Jurkat, Clone E6-1 (cell line): ENCODE measurements at places on chromosomes 7 and 10.
A peak's percentile ranks its signal among the peaks of the same experiment; 100 is the strongest.

DNA sequence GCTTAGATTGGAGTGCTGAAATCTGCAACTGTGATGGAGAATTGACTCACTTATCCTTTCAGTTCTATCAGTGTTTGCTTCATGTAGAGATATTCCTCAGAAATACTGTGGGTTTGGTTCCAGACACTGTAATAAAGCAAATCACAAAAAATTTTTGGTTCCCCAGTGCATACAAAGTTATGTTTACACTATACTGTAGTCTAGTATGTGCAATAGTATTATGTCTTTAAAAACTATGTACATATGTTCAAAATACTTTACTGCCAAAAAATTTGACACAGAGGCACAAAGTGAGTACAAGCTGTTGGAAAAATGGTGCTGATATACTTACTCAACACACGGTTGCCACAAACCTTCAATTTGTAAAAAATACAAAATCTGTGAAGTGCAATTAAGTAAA is 112.5 kb downstream of the EPC1 start:
- no peak for DNase-seq

- DNase-seq, result no peak
These were observed 40.7 kb downstream of the KMT2C start for GRCh38 chr7:152395112-152395511.

- no peak for DNase-seq
These were observed 37.0 kb upstream of the GOT1 start for GRCh38 chr10:99467236-99467999.

DNA sequence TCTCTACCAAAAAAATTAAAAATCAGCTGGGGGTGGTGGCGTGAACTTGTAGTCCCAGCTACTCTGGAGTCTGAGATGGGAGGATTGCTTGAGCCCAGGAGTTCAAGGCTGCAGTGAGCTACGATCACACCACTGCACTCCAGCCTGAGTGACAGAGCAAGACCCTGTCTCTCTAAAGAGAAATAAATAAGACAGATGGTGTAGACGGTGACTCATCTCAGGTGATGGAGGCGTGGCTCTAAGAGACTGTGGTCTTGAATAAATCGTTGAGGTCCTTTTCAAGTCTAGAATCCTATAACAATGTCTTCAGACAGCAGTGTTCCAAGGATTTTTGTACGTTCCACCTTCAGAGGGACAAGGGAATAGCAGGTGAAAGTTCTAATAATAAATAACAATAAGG is 53.8 kb upstream of the PFKFB3 start:
- no peak for DNase-seq

- no peak for DNase-seq
These were observed 125.3 kb downstream of the NEURL1 start for GRCh38 chr10:103618575-103619423.

DNA sequence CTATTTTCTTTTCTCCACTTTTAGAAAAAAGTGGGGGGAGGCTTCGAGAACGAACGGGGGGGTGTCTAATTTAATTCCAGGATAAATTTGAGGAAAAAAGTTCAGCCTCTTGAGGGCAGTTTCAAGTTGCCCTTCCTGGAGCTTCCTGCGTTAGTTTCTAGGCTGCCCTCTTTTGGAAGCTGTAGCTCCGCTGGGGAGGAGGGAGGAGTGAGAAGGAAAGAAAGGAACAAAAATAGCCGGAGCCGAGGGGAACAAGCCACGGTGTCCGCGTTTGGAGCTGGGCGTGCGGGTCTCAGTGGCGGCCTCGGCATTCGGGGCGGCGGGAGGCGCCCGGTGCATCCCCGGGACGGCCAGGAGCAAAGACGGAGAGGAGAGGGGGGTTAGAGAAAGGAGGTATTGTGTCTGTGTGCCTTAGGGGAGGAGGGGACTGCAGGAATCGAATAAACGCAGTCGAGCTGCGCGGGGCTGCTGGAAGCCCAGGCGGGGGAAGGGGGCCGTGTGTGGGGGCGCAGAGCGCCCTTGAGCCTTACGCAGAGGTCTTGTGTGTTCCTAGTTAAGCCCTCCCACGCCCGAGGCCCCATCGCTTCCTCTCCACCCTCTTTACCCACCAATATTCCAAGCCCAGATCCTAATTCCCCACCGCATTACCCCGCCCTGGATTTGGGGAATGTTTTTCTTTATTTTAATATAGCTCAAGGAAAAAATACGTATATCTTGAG is 2.0 kb upstream of the TNRC18 start:
- DNase-seq, result no peak

- no peak for DNase-seq
These were observed 58.8 kb downstream of the CDK14 start for GRCh38 chr7:90654718-90655427.

DNA sequence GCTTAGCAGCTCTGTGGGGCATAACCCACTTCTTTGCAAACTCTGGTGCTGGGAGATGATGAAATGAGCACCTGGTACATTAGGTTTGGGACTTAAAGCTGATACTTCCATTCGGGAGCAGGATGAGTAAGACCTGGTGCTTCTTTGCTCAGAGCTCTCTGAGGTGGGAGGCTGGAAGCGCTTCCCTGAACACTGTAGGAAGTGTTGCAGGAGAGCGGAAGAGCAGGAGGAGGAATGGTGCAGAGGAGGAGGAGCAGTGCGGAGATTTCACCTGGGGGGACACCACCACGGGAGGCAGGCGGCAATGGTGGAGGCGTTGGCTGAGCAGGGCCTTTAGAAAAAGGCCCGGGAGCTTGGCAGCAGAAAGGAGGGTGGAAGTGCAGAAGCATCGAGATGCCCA is 142.5 kb downstream of the MGMT start:
- no peak for DNase-seq

DNA sequence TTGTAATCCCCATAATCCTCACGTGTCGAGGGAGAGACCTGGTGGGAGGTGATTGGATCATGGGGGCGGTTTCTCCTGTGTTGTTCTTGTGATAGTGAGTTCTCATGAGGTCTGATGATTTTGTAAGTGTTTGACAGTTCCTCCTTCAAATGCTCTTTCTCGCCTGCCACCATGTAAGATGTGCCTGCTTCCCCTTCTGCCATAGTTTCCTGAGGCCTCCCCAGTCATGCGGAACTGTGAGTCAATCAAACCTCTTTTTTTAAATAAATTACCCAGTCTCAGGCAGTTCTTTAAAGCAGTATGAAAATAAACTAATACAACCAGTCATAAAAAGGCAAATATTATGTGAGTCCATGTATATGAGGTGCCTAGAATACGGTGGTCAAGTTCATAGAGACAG is 87.5 kb downstream of the FRMD4A start:
- DNase-seq, result no peak

DNA sequence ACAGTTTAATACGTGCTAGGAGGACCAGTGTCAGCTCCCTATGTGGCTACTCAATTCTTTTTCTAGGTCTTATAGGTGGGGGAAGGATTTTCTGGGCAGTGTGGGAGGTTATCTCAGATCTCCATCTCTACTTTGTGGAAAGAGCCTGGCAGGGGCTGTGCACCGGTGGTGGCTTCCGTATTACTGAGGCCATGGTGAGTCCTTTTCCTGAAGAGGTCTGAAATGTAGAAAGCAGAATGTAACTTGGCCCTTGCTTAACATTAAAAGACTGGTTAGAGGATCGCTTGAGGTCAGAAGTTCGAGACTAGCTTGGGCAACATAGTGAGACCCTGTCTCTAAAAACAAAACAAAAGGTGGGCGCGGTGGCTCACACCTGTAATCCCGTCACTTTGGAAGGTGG is 2.7 kb upstream of the TPST1 start:
- no peak for DNase-seq

GRCh38 chr10:16904639-16905061 is 87.4 kb upstream of the RSU1 start:
- DNase-seq, result peak; percentile 33

DNA sequence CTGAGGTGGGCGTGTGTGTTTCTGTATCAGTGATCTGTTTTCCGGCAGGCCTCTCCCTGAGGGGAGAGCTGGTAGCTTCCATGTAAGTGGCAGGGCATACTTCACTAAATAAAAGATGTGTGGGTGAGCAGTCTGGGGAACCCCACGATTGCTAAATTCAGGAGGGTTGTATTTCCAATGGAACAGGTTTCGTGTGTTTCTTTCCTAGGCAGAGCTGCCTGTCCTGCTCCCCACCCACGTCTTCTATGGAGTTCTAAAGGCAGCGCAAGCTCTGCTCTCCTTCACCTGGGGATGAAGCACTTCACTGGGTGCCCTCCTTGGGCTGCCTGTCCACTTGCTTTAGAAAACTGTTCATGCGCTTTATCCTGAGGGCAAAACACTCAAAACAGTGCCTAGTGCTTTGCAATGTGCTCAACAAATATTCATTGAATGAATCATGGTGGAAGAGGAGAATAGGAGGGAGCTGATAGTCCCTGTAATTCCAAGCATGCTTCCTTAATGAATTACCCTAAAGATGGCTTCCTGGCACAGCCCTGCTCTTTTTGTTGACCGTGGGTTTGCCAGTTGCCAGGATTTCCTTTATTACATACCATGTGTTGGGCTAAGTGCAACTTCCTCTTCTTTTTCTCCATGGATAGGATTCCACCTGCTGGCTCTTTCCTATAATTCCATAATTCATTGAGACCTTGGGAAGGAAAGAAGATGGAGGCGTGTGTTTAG is 50.6 kb upstream of the SRPK2 start:
- DNase-seq, result no peak

DNA sequence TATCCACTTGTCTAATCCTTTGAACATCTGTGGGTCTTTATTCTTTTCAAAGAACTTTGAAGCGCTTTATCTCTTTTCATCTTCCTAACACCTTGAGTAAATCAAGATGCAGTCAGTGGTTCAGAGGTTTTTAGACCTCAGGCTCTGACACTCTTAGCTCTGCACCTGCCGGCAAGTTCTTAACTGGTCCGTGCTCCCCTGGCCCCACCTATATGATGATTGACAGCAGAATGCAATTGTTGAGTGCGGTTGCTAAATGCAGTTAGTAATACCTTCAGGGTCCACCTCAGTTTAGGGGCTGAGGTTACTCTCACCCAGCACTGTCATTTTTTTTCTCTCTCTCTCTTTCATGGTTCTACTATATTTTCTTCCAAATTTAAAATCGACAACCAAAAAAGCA is 854.2 kb upstream of the AUTS2 start:
- no peak for DNase-seq

- DNase-seq, result no peak
These were observed 8.1 kb downstream of the GNB2 start for GRCh38 chr7:100681491-100682227.

GRCh38 chr7:8209353-8209752 is 52.6 kb downstream of the ICA1 start:
- DNase-seq, result no peak

- DNase-seq, result peak; percentile 89
These were observed 106.1 kb downstream of the PRKCQ start for GRCh38 chr10:6473901-6474370.
